Left renal pelvis (tissue), 4 donors: ENCODE measurements at places on chromosomes 12 and 14. TPM values are rescaled to one million over a fixed set of nuclear protein-coding genes. Genes with fewer than 3 reads are reported as not detected.

Gene SRRM4
- polyA plus RNA-seq = 0.05 TPM

DNA sequence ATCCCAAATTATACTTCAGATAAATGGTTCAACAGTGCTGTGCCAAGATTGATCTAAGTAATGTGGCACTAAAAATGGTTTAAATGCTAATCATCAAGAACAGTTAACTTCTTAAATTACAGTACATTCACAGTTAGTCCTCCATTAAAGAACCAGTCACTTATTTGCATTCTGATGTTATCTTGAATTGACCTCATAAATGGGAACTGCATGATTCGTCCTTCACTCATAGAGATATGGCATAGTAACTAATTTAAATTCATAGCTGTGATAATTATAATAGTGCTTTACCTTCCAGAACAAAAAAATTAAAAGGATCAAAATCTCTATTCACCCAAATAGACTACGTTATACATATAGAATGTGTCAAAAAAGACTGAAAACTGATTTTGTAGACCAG, 61.1 kb downstream of the COCH start:
- no peak for DNase-seq

GRCh38 chr12:8156845-8157244, at the start of gene ZNF705A:
TSS of gene ZNF705A (plus strand) at chr12:8157015. CDS start at chr12:8172626, 15,611 bp downstream.
- DNase-seq = no peak

- no peak for DNase-seq
Observed at GRCh38 chr14:51784466-51784865, 75.9 kb upstream of the GNG2 start.

DNA sequence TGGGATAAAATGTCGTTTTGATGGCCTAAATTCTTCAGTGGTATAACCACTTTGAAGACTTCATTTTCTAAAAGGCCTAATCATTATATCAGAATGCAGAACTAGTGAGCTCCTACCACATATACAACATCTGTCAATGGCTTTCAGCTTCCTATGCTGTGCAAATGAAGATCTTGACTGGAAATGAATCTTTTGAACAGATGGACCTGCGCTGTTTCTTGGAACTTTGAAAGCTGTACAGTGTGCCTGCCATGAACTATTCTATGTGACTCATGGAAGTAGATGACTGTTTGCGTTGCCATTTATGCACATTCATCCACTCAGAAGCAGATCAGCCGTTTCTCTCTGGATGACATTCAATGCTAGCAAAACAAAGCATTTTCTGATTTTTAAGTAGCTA, 542.2 kb upstream of the USP15 start:
- DNase-seq = no peak

Gene FAIM2
- polyA plus RNA-seq = 3.3 TPM

DNA sequence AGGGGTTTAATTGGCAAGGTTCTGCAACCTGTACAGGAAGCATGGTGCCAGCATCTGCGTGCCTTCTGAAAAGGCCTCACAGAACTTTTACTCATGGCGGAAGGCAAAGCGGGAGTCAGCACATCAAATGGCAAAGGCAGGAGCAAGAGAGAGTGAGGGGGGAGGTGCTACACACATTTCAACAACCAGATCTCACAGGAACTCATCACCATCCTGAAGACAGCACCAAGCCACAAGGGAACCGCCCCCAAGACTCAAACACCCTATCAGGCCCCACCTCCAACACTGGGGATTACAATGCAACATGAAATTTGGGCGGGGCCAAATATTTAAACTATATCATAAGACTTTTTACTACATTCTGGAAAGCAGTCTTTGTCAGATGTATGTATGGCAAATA, 38.0 kb upstream of the FKBP4 start:
- no peak for DNase-seq

GRCh38 chr12:116534311-116535121, 24.7 kb upstream of the MAP1LC3B2 start:
- no peak for DNase-seq

Gene FOXG1
- polyA plus RNA-seq = 0.03 TPM

DNA sequence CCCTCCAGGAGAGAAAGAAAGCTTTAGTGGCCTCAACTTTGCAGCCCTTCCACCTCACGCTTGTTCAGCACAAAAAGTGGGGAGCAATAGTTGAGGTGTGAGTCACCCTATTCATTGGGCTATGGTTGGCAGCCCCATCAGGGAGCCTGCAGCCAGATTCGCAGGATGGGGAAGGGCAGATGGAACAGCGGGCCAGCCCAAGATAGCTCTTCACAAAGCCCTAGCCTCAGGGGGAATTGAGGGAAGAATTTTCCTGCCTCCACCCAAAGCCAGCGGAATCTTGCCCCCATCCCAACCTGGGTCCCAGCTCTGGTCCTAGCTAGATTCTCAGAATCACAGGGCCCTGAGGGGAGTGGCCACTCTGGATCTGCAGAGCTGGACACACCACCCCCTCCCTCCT, 3.6 kb upstream of the KRT5 start:
- DNase-seq = no peak

- no peak for DNase-seq
Observed at GRCh38 chr12:99976762-99977161, 8.0 kb downstream of the ANKS1B start.

DNA sequence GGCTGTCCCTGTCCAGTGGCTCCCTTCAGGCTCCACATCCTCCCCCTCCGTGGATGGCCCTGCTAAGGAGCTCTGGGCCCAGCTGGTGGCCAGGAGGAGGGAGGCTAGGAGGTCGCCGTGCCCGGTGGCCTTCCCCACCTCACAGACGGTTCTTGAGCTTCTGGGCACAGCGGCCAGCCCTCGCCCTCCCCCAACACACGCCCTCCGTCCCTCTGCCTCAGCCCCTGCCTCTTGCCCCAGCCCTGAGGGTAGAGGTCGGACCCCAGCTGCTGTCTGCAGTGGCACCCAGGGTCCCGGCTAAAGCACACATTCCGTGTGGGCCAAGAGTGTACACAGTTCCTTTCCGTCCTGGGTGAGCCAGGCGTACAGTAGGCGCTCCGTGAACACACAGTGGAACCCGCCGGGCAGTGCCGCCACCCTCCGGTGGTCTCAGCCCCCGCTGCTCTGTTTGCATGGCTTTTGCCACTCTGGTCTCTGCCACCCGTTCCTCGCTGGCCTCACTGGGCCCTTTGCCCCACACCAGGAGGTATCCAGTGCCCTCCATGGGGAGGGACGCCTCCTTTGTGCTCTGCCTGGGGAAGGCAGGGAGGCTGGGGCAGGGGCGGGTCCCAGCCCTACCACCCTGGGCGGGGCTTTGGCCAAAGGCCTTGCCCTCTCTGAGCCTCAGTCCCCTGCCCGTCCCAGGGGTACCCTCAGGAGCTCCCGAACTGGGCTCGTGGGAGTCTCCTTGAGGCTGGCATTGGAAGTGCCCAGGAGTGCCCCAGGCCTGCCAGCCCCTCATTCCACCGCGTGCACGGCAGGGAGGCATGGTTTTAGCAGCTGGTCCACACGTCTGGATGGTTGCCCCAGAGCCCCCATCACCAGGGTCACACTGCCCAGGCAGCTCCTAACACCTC, 13.0 kb downstream of the TRMT61A start:
- no peak for DNase-seq

Gene AQP2
- 0.76 TPM for polyA plus RNA-seq

GRCh38 chr12:82524641-82525040, 162.1 kb upstream of the TMTC2 start:
- DNase-seq = no peak

DNA sequence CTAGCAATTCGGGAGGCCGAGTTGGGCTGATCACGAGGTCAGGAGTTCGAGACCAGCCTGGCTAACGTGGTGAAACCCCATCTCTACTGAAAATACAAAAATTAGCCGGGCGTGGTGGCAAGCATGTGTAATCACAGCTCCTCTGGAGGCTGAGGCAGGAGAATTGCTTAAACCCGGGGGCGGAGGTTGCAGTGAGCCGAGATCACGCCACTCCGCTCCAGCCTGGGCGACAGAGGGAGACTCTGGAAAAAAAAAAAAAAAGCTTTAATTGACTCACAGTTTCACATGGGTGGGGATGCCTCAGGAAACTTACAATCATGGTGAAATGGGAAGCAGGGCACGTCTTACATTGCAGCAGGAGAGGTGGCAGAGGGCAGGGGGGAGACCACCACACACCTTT, 30.6 kb upstream of the SLC2A3 start:
- DNase-seq = no peak

Gene LHX5
- polyA plus RNA-seq = not detected

- no peak for DNase-seq
Observed at GRCh38 chr12:97169889-97170567, 263.0 kb downstream of the NEDD1 start.

DNA sequence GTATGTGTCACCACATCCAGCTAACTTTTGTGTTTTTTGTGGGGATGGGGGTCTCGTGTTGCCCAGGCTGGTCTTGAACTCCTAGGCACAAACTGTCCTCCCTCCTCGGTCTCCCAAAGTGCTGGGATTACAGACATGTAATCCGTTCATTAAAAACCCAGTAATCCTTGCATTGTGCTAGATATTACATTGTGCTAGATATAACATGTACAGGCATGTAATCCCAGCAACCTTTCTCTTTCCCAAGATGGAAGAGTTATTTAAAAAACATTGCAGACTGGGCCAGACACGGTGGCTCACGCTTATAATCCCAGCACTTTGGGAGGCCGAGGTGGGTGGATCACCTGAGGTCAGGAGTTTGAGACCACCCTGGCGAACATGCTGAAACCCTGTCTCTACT, 19.7 kb downstream of the ELK3 start:
- DNase-seq = no peak

DNA sequence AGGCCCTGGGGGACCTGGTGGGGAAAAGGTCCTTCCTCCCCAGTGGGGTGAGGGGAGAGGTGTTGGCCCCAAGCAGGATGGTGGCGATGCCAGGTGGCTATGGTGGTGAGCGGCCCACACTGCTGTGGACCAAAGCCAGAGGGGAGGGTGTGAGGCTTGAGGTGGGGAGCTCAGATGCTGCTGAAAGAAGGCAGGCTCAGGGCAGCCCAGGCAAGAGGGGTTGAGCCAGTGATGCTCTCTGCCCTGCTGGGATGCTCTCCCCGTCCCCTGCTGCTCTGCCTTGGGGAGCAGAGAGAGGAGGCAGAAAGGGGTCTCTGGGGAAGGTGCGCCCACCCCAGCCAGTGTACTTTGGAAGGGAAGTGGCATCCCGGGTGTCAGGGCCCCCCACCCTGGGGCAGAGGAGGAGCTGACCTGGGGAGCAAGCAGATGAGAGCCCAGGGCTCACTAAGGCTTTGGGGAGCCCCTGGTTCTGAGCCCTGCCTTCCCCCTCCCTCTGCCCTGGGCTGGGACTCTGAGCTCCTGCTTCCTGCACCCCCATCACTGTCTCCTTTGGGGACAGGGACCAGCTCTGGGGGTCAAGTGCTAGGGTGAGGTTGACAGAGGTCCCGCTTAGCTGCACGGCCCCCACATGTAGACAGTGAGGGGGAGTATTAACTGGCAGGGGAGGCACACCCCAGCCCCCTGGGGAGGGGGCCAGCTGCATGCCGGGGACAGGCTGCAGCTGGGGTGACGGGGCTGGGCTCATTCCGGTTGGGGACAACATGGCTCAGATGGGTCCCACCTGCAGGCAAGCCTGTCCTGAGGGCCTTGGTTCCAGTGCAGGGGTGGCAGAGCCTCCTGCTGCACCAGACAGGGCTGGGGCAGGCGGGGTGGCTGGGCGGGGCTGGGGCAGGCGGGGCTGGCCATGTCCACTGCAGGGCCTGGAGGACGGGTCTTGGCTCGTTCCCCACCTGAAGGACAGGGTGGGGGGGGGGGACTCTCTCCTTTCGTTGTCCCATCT, 124.4 kb downstream of the KIF26A start:
- no peak for DNase-seq

GRCh38 chr12:45912774-45913173, 77.6 kb downstream of the SCAF11 start:
- no peak for DNase-seq

DNA sequence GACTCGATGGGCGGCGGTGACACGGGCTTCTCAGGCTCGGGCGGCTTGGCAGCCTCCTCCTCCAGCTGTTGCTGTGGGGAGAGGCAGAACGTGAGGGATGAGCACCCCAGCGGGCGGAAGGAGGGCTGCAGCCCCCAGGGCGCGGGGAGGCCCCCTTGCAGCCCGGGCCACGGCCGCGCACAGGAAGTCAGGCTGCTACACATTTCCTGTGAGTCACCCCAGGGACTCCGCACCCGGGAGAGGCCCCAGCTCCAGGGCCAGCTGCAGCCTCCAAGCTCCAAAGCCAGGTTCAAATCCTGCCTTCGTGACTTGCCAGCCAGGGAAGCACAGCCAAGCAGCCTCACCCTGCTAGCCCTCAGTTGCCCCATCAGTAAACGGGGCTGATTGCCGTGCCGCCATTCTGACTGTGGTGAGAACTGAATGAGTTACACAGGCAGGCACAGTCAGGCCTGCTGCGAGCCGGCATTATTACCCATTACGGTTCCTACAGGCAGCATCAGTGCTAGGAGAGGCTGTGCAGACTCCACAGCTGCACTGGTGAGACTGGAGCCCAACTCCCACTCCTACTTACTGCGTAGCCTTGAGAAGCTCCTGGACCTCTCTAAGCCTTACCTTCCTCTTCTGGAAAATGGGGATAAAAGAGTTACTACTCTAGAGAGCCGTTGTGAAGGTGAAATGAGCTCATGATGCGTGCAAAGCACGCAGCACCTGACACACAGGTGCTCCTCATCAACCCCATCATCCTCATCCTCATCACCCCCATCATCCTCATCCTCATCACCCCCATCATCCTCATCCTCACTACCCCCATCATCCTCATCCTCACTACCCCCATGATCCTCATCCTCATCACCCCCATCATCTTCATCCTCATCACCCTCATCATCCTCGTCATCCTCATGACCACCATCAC, 100.9 kb downstream of the NCOR2 start:
- DNase-seq = no peak

GRCh38 chr14:40312296-40312695, 880.1 kb upstream of the FBXO33 start:
- DNase-seq = no peak

GRCh38 chr12:21502164-21502496, 541 bp downstream of the GOLT1B start:
- DNase-seq = no peak

Gene FOXM1
- 36.2 TPM for polyA plus RNA-seq

DNA sequence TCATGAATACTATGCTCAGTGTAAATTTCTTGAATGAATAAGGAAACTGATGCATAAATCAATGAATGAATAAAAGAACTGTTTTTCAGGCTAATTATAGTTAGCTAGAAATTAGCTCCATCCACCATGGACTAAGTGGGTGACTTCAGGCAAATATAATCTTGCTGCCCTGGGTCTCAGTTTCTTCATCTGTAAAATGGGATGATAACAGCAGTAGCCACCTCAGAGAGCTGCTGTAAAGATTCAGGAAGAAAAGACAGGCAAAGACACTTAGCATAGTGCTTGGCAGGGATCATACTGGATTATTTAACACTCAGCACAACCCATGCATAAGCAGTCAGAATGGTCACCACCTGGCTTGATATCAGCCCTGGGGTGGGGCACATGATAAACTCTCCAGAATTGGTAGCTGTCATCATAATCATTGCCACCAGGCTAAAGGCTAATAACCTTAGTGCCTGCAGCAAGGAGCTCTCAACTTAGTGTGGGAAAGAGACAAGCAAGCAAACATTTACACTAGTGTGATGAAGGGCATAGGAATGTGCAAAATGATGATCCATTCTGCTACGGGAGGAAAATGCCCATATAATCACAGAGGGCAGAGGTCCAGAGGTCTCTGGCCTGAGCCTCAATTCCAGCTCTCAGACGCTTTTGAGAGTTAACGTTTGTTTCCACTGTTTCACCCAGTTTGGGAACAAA, 234.7 kb upstream of the TBX3 start:
- DNase-seq = no peak

Gene LYSET
- 35.5 TPM for polyA plus RNA-seq

GRCh38 chr12:51917746-51918453, 10.6 kb downstream of the ACVRL1 start:
- DNase-seq = no peak
